Activated CD8-positive, alpha-beta T cell treated with anti-CD3 and anti-CD28 coated beads, Interleukin-2, amount 10 ng/mL, durations not matched to agents 7 days and 5 days (primary cell): ENCODE measurements at places on chromosomes 3 and 15.

GRCh38 chr3:8622873-8623691, 21.5 kb downstream of the SSUH2 start:
- DNase-seq: peak; percentile 45

DNA sequence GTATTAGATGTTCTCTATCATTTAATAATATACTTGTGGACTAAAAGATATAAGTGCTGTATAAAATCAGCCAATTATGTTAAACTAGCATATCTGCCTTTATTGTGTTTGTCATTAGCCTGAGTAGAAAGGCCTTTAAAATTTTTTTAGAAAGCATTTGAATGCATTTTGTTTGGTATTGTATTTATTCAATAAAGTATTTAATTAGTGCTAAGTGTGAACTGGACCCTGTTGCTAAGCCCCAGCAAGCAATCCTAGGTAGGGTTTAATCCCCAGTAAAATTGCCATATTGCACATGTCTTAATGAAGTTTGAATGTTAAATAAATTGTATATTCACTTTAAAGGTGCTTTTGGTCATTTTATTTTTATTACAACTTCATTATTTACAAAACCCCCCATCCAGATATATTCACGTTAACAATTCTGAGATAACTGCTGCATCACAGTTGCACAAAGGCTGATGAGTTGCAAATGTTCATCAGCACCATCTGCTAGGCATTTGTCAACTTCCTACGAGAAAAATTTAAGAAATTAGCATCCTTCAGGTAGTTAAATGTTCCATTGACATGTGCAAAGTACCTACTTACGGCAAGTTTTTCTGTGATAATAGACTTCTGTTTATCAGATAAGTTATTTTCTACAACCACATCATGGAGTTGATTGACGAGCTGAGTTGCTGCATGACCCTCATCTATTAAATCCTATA, 6.3 kb downstream of the EIF4A2 start:
- DNase-seq: no peak

DNA sequence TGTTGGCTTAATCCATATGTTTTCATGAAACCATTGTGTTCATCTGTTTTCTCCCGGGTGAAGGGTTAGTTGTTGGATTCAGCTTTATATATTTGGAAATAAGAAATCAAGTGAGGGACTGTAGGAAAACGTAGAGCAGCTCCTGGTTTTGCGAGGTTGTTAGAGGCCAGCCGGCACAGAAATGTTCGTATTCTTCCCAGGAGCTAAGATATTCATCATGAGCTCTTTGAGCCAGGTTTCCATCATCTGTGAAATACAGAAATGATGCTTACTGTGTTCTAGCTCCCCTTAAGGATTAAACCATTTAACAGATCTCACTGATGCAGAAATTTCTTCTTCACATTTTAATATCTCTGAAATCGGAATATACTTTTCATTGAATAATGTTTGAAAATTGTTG, 235.5 kb downstream of the PTPRG start:
- DNase-seq: no peak

GRCh38 chr3:143167969-143168854, 48.6 kb downstream of the CHST2 start:
- no peak for DNase-seq

- DNase-seq: peak; percentile 82
Measured at GRCh38 chr3:187714404-187714979, 12.1 kb upstream of the RTP2 start.

GRCh38 chr3:24804095-24804494, 309.4 kb upstream of the THRB start:
- DNase-seq: no peak

- no peak for DNase-seq
Measured at GRCh38 chr3:116087426-116087825, 357.9 kb downstream of the LSAMP start.
